ENCODE measurements at places on chromosomes 1 and 21.

- no peak for DNase-seq
Measured at GRCh38 chr1:42177541-42177981, 13.0 kb upstream of the GUCA2A start.

DNA sequence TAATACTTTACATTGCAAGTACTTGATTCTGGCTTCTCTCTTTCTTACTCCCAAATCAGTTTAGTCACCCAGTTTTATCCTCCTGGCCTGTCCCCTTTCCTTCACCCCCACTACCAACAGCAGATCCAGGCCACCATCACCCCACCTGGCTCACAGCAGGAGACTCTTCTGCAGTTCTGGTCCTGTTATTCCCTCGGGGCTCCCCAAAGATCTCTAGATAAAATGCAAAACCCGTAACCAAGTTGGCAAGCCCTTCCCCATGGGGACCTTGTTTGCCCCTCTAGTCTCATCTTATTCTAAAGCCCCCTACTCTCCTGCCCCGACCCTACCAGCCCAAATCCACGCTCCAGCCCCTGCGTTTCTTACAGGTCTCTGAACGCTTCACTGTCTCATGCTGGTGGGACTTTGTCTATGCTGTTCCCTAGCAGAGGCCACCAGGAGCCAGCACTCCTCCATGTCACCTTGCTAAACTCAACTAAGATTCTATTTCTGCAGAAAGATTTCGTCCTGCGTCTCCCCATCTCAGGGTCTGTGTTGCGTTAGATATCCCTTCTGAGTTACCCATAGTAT, 4.0 kb downstream of the ABCG1 start:
- DNase-seq, result no peak

DNA sequence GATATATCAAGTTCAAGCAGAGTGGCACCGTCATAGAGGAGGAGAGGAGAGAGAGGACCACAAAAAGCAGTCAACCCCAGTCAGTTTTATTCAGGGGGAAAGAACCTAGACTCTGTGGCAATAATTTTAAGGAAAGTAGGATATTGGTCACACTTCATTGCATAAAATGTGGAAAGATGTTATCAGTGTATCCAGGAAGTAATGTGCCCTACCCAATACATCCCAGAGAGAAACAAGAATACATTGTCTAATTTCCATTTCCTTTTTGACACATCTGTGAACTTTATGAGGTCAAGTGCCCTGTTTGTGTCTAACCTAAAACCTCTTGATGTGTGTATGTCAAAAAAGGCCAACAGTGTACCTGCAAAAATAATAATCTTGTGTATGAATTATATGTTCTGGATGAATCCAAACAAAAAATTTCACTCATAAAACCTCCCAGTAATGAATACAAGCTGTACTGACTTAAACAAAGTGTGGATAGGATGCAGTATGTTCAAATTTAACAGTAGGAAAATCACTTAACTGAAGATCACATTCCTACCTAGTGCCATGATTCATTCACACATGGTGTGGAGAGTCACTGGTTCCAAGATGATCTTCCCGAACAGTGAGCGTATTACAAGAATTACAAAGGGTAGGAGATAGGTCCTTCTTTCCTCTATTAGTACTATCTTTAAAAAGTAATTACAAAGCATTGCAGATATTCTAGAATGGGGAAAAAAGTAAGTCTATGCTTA, 712.1 kb upstream of the CXADR start:
- DNase-seq, result no peak

DNA sequence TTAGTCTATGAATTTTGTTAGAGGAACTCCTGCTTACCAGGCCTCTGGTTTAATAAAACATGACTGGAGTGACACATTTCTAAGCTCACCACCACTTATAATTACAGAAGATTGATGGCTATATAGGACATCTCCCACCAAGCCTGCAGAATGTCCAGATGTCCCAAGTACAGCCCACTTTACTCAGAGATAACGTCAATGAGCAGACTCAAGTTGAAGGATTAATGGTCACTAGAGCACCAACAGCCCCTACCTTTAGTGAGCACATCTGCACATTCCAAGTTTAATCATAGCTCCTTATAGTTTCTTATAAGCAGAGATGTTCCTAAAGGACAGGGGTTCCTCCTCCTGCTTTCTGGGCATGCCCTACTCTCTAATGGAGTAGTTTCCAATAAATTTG, 37.4 kb upstream of the IL20 start:
- no peak for DNase-seq

DNA sequence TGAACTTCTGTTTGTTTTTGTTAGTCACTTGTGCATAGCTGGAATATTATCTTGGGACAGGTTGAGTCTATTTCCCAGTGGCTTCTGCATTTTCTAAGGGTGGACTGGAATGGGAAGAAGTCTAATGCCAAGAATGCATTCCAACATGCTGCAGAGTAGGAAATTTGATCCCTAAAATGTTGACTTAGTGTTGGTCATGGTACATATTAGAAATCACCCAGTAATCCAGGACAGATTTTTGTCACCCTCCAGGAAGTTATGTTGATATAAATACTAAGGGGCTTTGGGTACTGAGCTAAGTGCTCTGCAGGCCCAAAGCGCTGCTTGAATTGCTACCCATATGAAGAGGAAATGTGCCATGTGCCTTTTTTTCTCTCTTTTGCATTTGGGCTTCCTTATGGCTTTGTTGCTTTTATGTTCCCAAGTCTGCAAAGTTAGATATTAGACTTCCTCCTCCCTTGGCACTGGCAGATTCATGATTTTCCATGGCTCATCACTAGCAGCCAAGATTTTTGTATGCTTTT, 10.0 kb downstream of the ARID1A start:
- no peak for DNase-seq

- no peak for DNase-seq
Measured at GRCh38 chr1:154940213-154940560, 3.7 kb upstream of the PMVK start.

- DNase-seq, result no peak
Measured at GRCh38 chr1:47837056-47837830, 159.9 kb downstream of the TRABD2B start.

- no peak for DNase-seq
Measured at GRCh38 chr1:2980073-2980791, 41.0 kb upstream of the ACTRT2 start.

DNA sequence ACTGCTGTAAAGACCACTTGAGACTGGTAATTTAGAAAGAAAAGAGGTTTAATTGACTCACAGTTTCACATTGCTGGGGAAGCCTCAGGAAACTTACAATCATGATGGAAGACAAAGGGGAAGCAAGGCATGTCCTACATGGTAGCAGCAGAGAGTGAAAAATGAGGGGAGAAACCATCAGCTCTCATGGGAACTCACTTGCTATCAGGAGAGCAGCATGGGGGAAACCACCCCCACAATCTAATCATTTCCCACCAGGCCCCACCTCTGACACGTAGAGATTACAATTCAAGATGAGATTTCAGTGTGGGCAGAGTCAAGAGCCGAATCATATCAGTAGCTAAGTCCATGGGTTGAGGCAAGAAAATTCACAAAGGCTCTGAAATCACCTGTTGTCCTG, 23.8 kb upstream of the LYPD8 start:
- DNase-seq, result no peak

DNA sequence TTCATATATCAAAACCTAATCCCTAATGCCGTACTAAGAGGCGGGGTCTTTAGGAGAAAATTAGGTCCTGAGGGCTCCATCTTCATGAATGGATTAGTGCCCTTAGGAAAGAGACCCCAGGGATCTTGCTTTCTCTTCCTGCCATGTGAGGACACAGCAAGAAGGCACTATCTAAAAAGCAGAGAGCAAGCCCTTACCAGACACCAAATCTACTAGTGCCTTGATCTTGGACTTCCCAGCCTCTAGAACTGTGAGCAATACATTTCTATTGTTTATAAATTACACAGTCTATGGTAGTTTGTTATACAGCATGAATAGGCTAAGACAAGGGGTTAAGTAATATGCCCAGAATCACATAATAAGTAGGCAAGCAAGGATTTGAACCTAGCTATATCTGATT, 42.9 kb downstream of the STYXL2 start:
- DNase-seq, result no peak

DNA sequence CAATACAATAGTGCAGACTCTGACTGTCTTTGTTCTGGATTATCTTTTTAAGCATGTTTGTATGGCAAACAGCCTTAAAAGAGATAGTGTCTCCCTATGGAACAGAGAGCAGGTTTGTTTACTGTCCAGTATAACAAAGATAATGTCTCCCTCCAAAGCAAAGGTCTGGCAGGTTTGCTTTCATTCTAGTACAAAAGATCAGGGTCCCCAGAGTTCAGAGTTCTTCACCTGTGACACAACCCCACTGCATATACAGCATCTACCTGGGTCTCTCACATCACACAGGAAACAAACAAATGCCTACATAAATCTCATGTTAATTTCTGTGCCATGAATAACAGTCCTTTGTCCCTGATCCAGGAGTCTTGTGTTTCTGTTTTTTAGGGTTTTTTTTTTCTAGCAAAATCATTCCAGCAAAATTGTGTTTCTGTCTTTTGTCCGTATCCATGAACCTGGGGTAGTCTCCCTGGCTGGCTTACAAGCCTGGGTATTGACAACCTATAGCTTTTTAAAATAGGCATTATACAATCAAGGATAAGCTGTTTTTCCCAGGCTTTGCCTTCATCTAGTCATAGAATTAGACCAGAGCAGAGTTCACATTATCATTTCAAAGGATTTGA, 89.4 kb upstream of the PTBP2 start:
- no peak for DNase-seq

- no peak for DNase-seq
Measured at GRCh38 chr1:15737324-15738319, 1.6 kb downstream of the SLC25A34 start.

GRCh38 chr1:179599623-179600249, 8.1 kb downstream of the TDRD5 start:
- DNase-seq, result no peak

DNA sequence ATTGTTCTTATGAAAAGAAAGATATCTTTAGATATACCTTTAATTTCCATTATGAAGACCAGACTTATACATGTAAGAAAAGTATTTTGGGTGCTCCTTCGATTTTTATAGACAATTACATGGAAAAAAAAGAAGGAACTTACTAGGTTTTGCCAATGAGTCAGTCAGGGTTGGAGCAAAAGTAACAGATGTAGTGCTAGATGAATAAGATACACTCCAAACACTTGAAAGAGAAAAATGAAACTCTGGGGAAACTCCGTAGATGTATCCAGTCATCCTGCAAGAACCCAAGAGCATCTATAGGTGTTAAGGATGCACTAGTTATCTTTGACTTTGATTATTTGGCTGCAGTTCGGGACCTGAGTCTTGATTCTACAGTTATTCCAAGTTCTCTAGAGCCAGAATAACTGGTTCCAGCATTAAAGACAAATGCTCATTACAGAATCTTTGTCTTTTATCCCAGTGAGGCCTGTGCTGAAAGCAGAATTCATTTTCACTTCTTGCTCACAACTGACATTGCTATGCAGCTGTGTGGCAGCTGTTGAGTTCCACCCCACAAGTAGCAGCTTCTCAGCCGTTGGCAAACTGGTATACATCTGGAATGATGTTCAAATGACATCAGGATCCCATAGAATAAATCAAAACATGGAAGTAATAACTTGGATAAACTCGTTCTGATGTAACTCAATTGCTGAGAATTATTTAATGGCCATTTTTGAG, 326.1 kb downstream of the ASTN1 start:
- DNase-seq, result no peak

DNA sequence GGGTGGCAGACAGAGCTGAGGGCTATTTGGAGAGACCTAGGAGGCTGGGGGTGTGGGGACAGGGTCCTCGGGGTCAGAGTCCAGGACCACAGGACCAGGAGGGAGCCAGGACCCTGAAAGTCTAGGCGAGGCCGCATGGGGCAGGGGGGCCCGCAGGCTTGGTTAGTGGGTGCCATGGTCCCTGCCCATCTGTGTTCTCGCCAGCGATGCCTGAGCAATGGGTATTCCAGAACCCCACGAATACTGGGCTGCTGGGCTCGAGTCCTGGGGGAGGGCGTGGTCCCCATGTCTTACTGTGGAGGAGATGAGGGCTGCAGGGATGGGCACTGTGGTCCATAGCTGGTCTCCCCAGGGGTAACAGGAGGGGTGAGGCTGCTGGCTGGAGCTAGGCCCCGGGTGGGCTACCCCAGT, 2.0 kb downstream of the KRTAP10-6 start:
- DNase-seq, result no peak

DNA sequence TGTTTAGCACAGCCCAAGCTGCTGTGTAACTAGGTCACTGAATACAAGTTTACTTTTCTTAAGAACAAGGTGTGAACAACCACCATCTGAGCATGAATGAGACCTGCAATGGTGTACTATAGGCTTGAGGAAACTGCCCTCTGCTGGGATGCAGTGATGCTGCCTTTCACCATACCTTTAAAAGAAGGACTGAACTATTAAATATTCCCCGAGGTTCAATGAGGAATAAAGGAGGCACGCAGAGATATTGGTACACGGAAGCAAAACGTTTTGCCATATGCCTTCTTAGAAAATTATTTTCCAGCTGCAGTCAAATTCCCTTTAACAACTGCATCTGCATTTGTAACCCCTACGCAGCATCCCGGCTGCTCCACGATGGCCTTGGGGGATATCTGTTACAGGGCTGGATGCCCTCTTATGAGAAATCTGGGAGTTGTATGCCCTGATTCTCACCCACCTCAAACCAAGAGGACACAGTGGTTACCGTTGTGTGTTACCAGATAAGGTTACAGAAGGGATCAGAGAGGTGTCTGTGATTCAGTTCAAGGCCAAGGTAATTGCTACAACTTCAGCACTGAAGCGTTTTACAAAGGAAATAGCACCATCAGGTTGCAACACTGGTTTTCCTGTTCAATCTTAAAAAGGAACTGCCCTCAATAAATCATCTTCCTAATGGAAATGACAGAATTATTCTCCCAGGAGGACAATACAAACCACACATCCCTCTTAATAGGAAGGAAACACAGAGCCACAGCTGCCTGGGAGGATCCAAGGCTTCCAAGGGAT, 470.5 kb downstream of the LTN1 start:
- DNase-seq, result no peak

- no peak for DNase-seq
Measured at GRCh38 chr1:87497380-87498203, 168.9 kb downstream of the LMO4 start.

DNA sequence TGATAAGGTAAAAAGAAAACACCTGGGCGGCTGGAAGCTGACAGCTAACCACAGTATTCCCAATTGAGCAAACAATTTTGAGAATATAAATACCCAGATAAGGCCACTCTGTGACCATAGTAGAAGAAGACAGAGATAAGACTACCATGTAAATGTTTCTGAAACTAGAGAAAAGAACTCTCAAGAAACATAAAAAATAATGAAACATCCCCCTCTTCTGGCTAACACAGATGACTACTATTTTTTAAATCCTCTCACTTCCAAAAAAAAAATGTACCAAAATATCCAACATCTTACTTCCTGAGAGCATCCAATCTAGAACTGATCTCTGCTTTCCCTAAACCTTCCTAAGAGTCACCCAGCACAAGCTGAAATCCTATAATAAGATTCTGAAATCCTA, 125.9 kb downstream of the HFM1 start:
- DNase-seq, result no peak

DNA sequence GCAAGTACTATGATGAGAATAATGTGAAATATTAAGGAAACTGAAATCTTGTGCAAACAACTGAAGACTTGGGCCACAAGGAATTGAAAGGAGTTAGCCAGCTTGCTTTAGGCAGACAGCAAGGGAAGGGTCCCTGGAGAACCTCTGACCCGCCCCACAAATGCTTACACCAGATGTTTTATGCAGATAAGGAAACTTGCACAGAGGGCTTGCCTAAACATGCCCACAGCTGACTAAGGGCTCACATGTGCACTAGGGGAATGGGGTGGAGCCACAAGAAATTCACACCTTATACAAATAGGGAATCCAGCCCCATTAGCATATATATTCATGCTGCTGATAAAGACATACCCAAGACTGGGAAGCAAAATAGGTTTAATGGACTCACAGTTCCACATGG, 86.1 kb upstream of the CYYR1 start:
- DNase-seq, result no peak

Measured in stimulated activated CD4-positive, alpha-beta T cell treated with anti-CD3 and anti-CD28 coated beads, Interleukin-1b, Interleukin-23, amount 100 ng/mL, for 1 hour (primary cell).